T-helper 2 cell (primary cell): ENCODE measurements at places on chromosomes 6 and 20.
A peak's percentile ranks its signal among the peaks of the same experiment; 100 is the strongest.

- no peak for DNase-seq
Measured at GRCh38 chr6:144160431-144161005, 10.2 kb downstream of the STX11 start.

DNA sequence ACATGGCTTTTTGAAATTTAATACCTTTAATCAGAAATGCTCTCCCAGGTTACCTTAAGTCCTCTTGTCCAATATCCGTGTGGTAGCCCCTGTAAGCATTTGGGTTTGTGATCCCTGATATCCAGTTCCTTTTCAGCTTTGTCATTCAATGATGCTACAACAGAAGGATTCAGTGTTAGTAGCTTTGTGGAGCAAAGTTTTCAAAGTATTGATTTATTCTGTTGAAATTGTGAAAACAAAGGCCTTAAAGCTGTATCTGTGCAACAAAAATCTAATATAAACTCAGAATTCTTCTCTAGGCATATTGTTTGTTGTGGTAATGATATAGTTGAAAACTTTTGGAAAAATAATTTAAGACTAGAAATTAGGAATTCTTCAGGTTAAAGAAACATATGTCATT, 91.9 kb downstream of the ADGRB3 start:
- no peak for DNase-seq

- no peak for DNase-seq
Measured at GRCh38 chr6:143596866-143597265, 80.9 kb upstream of the PHACTR2 start.

- DNase-seq = no peak
Measured at GRCh38 chr6:110690106-110690654, 125.1 kb downstream of the CDK19 start.

DNA sequence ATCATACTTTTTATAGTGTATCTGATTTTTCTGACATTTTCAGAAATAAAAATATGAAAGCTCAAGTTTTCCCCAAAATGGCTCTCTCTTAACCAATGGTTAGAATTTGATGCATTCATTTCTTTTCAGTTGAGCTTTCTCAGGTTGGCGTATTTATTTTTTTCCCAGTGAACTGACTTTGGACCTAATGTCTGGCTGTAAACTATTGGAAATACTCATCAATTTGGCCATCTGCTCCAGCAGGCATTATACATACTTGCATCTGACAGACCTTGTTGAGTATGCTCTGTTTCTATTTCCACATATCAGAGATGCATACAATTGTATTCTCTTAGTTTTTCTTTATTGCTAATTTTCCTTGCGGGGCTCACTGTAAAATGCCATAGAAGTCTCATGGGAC, 1374.8 kb upstream of the MAP3K7 start:
- no peak for DNase-seq

DNA sequence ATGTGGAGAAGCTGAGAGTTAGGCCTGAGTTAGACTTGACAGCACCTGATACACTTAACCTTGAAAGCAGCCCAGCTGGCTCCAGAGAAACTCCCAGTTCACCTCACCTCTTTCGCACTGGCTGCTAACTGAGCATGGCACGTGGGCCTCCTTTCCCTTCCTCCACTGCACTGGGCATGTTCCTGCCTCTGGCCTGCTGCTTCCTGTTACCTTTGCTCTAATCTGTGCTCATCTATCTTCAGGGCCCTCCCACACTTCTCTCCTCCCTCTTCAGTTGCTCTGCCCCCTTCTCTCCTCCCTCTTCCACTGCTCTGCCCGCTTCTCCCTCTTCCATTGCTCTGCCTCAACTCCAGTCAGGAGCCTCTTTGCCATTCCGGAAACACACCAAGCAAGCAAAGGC, 13.7 kb upstream of the UBE2V1 start:
- DNase-seq = no peak

GRCh38 chr6:155195903-155196302, 67.9 kb upstream of the CLDN20 start:
- DNase-seq = no peak

- DNase-seq = no peak
Measured at GRCh38 chr6:125114248-125114858, 39.2 kb upstream of the TPD52L1 start.

DNA sequence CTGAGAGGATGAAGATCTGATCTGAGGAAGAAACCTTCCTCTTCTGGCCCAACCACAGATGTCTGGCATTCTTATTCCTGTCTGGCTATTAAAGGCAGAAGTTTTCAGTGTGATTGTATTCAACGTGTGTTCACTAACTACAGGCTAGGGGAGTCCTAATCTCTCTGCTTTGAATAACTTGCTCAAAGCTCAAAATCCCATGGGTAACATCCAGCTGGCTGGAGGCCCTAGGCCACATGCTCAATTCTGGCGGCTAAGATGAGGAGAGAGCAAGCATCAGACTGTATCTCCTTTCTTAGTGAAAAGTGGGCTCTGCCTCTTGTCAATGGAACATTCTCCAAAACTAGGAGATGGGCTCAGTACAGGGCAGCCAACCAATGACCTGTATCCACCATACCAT, 478.0 kb downstream of the KIF16B start:
- DNase-seq = no peak

DNA sequence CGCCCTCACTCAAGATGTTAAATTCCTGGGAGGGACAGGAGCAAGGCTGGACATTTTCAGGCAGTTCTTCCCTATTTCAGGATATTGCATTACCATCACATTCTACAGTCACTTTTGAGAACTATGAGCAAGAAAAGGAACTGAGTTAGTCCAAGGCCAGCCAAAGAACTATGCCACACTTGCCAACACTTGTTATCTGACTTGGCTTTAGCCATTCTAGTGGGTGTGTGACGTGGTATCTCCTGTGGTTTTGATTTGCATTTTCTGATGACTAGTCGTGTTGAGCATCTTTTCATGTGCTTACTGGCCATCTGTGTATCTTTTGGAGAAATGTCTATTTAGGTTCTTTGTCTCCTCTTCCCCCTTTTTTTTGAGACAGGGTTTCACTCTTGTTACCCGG, 12.0 kb downstream of the XRN2 start:
- peak; percentile 54 for DNase-seq

- DNase-seq = no peak
Measured at GRCh38 chr20:25188218-25188617, 7.3 kb upstream of the ENTPD6 start.

DNA sequence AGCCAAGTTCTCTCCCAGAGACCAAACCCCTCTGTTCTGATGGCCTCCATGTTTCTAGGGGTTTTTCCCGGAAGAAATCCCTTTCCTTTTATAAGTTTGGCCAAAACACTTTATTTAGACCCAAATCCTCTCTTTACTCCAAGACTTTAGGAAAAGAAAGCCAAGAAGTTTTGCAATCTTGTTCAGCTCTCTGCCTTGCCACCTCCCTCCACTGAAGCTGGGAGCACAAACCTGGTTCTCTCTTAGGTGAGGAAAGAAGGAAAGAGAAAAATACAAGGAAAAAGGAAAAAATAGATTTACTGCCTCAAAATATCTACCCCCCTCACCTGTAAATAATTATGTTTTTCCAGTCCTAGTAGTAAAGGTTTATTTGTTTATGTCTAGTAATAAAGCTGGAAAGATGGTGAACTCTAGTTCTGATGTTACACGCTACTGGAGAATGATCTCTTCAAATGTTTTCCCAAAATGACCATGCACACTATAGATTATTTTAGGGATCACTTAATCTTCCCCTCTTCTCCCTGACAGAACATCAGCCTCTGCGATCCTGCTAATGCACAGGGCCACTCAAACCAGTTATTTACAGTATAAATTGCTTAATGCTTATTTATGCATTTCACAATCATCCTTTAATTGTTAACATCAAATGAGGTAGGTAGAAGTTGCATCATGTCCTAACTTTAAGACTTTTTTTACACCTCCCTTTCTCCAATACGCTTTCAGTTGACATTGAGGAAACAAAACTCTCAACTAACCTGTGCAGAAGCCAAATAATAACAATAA, 10.9 kb upstream of the ARG1 start:
- no peak for DNase-seq

DNA sequence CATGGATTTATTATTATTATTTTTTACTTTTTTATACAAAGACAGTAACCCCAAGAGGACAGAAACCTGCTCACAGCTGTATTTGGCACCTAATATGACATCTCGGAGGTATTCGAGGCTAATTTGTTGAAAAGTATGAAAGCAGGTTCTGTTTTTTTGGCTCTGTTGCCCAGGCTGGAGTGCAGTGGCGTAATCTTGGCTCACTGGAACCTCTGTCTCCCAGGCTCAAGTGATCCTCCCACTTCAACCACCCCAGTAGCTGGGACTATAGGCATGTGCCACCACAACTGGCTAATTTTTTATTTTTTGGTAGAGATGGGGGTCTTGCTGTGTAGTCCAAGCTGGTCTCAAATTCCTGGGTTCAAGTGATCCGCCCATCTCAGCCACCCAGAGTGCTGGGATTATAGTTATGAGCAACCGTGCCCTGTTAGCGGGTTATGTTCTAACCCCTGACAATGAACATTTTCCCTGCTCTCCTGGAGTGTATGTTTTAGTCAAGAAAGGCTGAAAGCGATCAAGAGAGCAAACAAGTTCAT, 53.7 kb upstream of the ZNF217 start:
- DNase-seq = no peak

DNA sequence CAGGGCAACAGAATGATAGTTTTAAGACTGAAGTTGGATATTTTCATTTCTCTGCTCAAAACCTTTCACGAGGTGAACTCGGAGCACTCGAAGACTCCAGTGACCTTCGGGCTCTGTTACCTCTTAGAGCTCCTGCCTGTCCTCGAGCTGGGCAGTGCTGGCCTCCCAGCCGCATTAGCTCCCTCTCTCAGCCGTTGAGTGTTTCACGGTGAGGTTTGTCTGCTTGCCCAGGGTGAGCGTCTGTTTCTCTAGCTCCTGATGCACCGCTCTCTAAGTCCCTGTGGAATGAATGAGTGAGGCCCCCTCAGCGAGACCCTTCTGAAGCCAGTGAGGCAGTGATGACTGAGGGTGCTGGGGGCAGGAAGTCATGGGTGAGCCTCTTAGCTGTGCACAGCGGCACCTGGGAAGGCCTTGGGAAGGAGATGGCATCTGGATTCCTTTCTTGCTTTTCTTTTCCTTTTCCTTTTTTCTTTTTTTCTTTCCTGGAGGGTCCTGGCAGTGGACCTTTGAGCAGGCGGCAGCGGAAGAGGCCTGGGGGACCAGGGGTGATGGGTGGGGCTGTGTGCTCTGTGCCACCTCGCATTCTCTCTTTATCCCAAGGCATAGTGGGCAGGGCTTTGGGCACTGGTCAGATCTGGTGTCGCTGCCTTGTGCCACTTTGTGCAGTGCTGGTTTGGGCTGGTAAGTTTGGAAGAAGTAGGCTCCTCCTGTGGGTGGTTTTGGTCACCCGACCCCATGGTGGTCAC, 2.2 kb downstream of the PSMG4 start:
- DNase-seq = no peak

- no peak for DNase-seq
Measured at GRCh38 chr6:43311666-43312065, 3.0 kb upstream of the CRIP3 start.

- no peak for DNase-seq
Measured at GRCh38 chr20:33188421-33188820, 20.5 kb downstream of the BPIFA2 start.

DNA sequence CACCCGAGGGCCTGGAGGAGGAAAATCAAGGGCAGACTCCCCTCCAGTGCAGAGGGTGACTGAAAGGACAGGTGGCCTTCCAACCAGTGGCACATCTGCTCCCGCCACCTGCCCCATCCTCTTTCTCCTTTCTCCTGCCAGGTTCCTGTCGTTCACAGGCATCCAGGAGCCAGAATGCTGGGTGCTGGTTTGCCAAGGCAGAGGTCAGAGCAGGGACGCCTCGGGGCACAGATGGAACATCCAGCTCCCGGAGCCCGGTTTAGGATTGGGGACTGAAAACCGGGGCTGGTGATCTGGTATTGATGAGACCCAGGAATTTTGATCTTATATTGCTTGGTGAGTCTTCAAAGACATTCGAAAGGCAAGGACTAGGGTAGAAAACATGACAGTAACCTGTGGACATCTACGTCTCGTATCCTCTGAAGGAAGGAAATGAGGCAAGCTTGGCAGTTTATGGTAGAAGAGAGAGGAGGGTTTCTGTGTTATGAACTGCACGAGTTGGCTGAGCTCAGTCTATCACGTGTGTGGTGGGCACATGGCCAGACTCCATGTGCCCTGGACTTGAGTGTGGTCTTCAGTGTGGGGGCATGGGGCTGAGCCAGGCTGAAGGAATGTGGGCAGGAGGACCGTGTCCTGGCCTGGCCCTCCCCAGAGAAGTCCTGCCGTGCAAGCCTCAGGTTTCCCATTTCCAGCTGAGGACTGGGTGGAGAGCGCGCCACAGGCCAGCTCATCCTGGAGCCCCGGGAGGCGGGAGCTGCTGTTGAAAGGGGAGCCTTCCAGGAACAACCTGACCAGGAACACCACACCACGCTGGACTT, 74.2 kb downstream of the IRF4 start:
- DNase-seq = no peak

- no peak for DNase-seq
Measured at GRCh38 chr20:8335495-8336195, 203.6 kb downstream of the PLCB1 start.

DNA sequence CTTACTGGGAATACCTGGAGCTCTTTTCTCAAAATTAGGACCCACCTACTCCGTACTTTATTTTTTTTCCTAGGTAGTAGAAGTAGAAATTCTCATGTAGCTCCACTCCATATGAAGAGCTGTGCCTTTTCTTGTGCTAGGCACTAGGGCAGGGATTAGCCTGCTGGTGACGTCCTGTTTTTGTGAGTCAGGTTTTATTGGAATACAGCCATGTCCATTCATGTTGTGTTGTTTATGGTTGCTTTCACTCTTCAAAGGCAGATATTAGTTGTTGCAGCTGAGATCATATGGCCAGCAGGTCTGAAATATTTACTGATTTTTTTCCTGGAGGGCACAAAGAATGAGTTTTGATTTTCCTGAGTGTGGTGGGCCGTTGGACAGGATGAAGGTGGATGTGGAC, 20.5 kb downstream of the XRN2 start:
- DNase-seq = no peak

DNA sequence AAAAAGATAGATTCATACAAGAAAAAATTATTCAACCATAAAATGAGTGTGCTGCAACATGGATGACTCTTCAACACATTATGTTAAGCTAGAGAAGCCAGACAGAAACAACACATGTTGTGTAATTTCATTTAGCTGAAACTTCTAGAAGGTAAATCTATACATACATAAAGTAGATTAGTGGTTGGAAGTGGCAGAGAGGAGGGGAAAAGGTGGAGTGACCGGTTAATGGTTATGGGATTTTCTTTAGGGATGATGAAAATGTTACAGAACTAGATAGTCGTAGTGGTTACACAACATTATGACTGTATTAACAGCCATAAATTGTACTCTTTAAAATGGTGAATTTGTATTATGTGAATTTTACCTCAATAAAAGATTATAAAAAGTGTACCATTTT, 304.1 kb upstream of the SLC35B3 start:
- no peak for DNase-seq

- DNase-seq = no peak
Measured at GRCh38 chr6:158772172-158772571, 47.0 kb downstream of the EZR start.

- no peak for DNase-seq
Measured at GRCh38 chr6:97282238-97282725, 734 bp downstream of the MMS22L start.

DNA sequence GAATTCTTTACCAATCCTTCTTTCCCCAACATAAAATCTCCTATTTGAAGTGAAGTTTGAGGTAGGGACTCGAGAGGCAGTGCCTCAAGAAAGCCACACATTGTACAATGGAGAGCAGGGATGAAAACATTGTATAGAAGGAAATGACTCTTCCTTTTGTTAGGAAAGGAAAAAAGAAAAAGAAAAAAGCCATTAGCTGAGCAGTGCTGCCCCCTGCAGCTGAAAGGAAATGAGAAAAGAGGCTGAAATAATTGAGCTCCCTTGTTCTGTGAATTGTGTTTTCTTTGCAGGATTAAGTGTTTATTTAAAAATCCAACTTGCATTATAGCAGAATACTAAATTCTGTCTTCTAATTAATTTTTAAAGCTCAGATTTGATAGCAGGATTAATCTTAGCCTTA, 162.9 kb upstream of the SASH1 start:
- DNase-seq = no peak
